Stimulated activated CD4-positive, alpha-beta T cell treated with anti-CD3 and anti-CD28 coated beads, Interleukin-1b, Interleukin-23, amount 100 ng/mL, for 1 hour (primary cell): ENCODE measurements at places on chromosomes 13 and 19.

GRCh38 chr13:72166102-72166650 lies 299.2 kb upstream of the DACH1 start:
- no peak for DNase-seq

DNA sequence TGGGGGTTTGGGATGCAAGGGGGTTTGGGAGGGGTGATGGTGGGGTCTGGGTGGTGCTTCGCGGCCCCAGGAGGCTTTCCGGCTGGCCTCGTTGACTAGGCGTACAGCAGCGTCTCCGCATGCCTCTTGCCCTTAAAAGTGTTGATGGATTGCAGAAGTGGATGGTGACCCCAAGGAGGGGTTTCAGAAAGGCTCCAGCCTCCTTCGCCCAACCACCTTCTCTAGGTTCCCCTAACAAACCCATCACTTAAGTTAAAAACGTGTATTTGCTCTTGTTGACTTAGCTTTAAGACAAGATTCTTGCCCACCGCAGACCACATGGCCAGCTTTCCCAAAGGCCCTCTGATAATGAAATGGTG lies 8.1 kb upstream of the TSHZ3 start:
- DNase-seq: no peak

DNA sequence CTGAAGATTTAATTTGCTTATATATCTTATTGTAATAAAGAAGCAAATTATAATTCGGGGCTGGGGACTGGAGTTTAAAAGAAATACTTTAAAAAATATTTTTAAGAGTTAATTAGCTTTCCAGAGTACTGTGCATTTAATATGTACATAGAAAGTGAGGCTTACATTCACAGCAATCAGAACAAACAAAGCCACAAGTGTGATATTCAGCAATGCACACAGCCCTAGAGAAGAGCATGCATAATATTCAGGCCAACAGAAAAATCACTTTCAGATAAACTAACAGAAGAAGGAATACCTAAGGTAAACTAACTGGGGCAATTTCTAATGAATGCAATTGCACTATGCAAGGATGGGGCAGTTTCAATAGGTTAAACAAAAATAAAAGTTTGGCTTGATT lies 241.8 kb downstream of the GPC6 start:
- no peak for DNase-seq

GRCh38 chr13:95073747-95074311 lies 227.4 kb downstream of the ABCC4 start:
- no peak for DNase-seq

DNA sequence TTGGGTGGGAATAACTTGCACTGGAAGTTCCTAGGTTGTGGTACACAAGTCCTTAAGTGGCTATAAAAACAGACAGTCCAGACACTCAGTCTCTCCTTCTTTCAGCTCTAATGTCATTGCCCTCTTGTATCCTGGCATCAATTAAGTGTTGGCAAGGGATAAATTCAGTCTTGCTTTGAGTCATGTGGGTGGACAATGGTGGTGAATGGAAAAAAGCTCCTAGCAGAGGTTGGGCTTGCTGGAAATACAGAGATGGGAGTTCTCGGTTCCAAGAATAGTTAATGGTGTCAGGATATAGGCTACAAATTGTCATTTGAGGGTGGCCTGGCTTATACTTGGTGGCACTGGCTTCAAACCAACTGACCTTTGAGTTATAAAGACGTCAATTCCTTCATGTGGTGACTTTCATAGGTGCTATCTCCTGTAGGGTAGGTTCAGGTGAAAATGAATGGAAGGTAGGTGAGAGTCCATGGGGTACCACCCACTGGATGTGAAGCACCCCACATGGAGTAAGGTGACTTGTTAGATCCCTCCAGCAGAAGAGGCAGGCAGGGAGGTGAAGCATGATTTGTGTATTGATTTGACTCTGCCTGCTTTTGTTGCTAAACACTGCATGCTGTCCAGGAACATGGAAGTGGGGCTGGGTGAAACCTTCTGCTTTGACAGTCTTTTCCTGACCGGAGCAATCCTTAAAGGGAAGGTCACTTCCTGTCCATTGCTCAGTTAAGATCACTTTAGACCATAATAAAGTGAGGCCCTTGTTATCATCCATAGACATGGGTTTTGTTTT lies 102.0 kb downstream of the LACC1 start:
- no peak for DNase-seq

DNA sequence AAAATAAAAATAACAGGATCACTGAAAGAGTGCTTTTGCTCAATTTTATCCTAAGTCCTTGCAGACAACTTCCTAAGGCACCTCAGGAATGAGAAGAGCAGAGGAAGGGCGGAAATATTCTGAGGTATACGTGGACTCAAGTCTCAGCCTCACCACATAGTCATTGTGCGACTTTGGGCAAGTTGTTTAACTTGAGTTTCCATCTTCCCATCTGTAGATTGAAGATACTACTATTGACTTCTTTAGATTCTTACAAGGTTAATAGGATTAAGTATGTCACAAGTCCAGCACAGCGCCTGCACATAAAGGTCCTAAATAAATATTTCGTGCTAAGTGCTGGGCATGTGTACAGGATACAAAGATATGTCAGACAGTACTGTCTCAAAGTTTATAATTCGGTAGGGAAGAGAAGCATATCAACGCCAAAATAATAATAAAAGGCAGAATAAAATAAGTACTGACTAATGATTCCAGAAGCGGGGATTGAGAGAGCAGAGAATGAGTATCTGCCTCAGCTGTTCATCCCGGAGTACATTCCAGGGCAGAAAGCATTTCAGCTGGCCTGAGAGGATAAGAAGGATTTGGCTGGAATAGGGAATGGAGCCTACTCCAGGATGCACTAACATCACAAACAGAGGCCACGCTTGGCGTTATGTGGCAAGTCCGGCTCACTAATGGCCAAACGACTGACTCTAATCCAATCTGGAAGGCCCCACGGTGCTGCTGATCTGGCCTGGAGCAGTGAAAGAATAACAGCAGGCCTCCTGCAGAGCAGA lies 139.7 kb downstream of the FLT1 start:
- DNase-seq: no peak

- DNase-seq: no peak
These were observed 3.6 kb downstream of the TMEM259 start for GRCh38 chr19:1017115-1017905.

GRCh38 chr13:66033924-66034323 lies 1196.2 kb downstream of the PCDH9 start:
- DNase-seq: no peak
